Stimulated activated CD4-positive, alpha-beta T cell treated with anti-CD3 and anti-CD28 coated beads, Interleukin-4, amount 100 ng/mL, for 24 hours (primary cell): ENCODE measurements at places on chromosomes 2 and 18.

DNA sequence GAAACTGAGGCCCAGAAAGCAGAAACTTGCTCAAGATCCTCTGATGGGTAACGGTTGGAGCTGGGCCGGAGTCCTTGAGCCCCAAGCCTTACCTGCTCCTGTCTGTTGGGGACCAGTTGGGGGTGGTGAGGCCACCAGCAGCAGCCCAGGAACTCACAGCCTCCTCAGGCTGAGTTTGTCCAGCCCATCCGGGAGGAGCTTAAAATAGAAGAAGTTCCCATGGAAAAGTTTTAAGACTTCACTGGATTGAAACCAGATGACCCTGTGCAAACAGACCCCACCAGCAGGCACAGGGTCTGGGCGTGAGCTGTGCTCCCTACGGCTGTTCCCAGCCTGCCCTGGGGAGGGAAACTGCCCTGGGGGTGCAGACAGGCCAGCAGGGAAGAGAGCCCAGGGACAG, 40.6 kb upstream of the FOSL2 start:
- no peak for DNase-seq

DNA sequence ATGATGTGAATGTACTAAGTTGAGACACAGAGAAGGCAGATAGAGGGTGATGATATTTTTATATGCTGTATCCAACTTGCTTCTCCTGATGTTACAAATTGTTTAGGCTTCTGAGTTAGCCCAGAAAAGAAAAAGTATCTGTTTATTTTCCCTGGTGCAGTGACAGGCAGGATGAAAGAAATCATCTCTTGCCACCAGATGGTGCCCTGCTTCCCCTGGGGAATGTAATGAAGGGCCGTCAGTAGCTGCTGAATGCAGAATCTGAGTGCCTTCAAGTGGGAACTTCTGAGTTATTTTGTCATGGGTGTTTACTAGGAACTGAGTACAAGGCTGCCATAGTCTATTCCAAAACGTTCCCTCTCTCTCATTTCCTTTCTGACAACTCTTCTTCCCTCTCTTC, 525.6 kb downstream of the MBD2 start:
- no peak for DNase-seq

GRCh38 chr2:73969356-73969755, 15.4 kb upstream of the TET3 start:
- DNase-seq = no peak

GRCh38 chr2:177675825-177676224, 283.3 kb downstream of the AGPS start:
- no peak for DNase-seq
